ENCODE measurements at places on chromosomes 2 and 18. TPM values are rescaled to one million over a fixed set of nuclear protein-coding genes. Genes with fewer than 3 reads are reported as not detected.
A peak's percentile ranks its signal among the peaks of the same experiment; 100 is the strongest.

DNA sequence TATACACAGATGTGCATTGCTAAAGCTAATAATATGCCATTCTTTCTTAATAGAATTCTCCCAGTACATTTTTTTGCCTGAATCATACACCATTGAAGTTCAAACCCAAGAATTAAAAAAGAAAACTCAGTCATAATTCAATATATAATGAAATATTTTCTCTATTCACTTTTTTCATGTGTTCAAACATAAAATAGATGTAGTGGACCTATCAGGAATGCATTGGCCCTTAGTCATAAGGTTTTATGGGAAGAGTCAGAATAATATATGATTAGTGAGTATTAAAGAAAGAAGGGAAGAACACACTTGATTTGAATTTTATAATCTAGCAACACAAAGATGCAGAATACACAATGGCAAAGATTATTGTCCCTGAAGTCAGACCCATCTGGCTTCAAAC lies 297.0 kb upstream of the COL3A1 start:
- DNase-seq: no peak

DNA sequence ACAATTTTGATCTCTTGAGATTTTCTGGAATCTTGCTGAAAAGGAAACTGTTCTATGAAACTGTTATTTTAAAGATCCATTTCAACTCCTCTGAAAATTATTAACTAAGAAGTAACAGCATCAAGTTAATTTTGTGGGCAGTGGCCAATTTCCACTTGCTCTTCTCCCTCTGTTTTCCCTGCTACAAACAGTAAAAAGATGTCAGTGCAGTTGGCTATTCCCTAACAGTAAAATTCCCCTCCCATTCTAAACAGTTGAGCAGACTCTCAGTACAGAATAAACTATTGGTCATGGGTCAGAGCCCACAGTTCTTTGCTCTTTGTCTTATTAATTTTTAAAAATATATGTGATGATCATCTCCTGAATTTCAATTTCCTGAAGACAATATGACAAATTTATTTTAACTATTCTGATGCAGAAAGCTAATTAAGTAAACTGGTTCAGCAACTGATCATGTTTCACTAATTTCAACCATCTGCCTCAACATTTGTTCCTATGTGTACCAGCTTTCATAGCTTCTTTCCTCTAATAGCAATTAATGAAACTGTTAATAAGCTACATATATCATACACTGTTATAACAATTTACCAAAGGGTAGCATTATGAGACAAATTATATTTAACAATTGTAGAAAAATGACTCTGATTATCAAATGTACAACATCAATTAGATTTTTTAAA lies 41.1 kb upstream of the GALNT5 start:
- no peak for DNase-seq

GRCh38 chr2:46984642-46985476 lies 69.3 kb upstream of the MCFD2 start:
- no peak for DNase-seq

- no peak for DNase-seq
These were observed 103.0 kb upstream of the STK17B start for GRCh38 chr2:196274387-196274809.

DNA sequence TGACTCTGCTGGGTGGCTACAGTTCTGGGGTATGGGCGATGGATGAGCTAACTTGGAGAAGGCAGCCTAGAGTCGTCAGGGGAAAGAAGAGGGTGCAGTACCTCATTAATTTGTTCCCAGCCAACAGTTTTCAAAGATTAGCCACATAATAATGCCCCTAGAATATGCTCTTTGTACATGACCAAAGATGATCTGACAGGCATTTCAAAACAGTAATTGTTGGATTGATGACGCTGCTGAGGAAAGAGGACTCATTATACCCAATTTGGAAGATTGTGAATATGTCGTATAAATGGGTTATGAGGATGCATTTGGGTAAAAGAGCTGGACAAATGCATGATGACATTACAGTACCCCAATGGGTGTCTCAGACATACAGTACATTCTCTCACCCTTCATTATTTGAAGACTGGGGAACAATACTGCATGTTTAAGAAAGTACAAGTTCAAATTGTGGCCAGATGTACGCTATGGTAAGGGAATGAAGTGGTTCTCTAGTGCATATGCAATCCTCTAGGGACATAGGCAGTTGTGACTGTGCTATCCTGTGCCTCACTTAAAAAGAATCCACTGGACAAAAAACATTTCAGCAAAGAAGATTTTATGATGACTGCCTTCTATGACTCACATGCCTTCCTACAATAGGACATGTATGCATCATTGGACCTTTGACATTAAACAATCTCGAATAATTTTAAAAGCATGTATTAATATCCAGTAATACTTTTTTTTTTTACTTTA lies 233.2 kb downstream of the CNTNAP5 start:
- no peak for DNase-seq

GRCh38 chr2:47119001-47119400 lies 36.1 kb downstream of the STPG4 start:
- no peak for DNase-seq

DNA sequence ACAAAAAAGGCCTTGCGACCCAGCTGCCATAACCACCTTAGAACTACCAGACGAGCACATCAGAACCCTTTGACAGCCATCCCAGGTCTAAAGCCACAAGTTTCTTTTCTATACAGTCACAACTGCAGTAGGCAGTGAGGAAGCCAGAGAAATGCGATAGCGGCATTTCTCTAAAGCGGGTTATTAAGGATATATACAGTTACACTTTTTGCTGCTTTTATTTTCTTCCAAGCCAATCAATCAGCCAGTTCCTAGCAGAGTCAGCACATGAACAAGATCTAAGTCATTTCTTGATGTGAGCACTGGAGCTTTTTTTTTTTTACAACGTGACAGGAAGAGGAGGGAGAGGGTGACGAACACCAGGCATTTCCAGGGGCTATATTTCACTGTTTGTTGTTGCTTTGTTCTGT lies 48.8 kb downstream of the FEZ2 start:
- DNase-seq: no peak

- DNase-seq: peak; percentile 65
These were observed 89.6 kb downstream of the ITGB1BP1 start for GRCh38 chr2:9333591-9334171.

- no peak for DNase-seq
These were observed 71.4 kb downstream of the SEPTIN10 start for GRCh38 chr2:109542384-109542783.

DNA sequence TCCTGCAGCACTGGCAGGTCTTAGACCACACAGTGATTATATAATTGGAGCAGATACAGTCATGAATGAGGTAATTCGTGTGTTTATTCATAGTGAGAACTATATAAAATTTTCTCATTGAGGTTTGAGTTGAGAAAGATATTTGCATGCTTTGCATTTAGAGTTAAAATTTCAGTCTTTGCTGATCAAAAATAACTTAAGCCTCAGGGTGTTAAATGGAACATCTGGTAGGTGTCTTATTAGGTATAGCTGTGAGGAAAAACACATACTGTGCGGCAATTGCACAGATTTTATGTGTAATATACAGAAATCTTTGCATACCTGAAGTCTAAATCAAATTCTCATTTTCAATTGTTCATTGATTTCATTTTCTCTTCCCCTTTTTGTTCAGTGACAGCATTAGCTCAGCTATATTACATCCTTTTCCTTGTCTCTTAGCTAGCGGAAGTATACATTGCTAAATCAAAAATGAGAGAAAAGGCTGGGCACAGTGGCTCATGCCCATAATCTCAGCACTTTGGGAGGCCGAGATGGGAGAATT lies 21.2 kb downstream of the GORASP2 start:
- no peak for DNase-seq

DNA sequence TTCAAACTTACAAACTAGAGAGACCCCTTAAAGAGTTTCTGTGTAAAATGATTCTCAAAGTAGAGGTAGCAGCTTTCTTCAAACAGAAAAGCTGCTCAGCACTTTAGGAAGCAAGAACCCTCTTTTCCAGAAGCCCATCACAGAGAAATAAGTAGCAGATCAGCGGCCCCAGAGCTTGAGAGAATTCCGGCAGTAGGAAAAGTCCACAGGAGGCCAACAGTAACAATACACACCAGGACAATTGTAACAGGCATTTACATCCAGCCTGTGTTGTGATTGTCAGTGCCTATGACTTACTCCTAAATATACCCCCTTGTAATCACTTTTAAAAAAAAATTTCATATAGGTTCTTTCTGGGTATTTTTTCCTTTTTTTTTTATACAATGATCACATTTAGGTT lies 161.4 kb upstream of the ACVR2A start:
- no peak for DNase-seq

SGPP2 gene
- total RNA-seq: 0.53 TPM

MREG gene
- 5.9 TPM for total RNA-seq

ANKRD29 gene
- 21.5 TPM for total RNA-seq

CGREF1 gene
- 4.1 TPM for total RNA-seq

Measured in sciatic nerve (tissue), 2 donors.